ENCODE measurements at places on chromosomes 4 and X.

DNA sequence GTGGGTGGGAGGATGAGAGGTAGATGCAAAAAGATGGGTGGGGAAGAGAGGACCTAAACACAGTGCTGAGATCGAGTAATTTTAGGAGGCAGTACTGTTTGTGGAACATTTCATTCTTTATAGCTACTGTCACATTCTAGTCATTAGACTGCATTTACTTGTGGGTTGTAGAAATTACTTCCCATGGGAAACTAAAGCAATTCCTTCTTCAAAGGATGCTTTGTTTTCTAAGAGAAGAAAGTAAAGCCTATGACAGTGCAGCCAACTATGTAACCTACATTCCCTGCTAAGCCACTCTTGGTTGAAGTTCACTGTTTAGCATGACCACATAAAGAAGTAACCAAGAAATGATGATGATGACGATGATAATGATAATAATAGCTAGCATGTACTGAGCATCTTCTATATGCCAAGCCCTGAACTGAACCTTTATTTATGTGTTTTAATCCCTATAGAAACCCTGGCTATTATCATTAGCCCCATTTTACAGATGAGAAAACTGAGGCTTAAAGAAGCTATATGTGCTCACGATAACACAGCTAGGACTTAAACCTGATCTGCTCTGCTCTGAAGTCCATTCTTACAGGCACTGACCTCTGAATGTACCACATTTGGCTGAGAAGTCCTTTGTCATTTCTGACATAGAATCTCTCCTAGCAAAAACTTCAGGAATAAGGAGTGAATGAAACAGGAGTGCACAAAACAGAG lies 114.5 kb upstream of the KIT start:
- no peak for DNase-seq

DNA sequence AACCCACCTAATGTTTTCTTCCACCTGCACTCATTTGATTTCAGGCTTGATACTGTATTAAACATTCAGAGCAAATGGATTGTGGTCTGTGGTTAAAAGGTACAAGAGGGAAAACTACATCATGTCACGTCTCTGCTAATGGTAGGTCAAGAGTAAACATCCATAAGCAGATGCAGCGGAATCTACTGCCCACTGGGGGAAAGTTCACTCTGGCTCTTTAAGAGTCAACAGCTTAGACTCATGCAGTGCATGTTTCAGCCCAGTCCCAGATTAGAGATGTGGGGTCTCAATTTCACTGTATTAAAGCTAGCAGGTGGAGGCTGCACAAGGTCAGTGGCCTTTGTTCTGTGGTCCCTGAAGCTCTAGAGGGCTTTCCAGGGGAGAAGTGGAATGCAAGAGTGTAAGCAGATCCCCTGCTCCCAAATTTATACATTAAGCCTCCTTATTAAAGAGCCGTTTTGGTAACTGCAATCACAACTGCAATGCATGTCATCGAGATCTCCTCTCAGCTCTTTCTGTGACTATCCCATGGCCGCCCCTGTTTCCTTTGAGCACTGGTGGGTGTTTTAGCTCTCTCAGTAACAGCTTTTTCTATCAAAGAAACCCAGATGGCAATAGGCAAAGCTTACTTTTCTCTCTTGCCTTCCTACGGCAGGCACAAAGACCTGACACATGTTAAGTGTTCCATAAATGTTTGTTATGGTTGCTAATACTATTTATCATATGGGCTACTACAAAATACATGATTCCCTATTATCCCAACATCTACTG lies 53.4 kb downstream of the LDB2 start:
- DNase-seq = no peak

GRCh38 chr4:81572402-81572801 lies 100.7 kb upstream of the RASGEF1B start:
- no peak for DNase-seq

DNA sequence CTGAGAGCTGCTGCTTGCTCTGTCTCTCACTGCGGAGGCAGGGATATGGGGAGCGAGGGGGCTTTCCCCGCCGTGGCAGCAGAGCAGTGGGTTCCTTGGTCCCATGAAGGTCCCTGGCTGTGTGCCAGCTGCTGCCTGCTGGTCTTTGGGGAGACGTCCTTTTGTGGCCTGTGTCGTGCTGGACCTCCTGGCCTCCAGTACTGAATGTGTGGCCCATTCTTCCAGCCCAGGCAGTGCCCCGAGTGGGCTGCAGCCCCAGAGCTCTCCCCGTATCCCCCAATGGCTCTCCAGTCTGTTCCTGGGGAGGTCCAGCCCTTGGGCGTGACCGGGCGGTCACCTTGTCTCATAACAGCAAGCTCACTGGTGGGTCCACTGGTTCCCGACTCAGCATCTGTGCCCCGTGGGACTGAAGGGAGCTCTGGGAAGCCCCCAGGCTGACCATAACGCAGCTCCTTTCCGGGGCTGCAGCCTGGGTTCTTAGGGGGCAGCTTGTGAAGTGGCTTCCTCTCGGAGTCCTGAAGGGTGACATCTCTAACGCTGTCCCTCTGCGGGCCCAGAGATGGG lies 115.6 kb downstream of the SMIM20 start:
- DNase-seq = no peak

All from GOT3 (cell line).